ENCODE measurements at places on chromosomes 1 and 21.

- DNase-seq: no peak
- no peaks in the 10 kb centered on the region for H3K36me3 ChIP-seq
- peaks cover 80% of the 10 kb centered on the region for H3K27me3 ChIP-seq
- no peaks in the 10 kb centered on the region for H3K4me1 ChIP-seq
Measured at GRCh38 chr1:167043752-167044488, 46.3 kb downstream of the GPA33 start.

- no peaks in the 10 kb centered on the region for H3K4me1 ChIP-seq
- no peaks in the 10 kb centered on the region for H3K36me3 ChIP-seq
- no peak overlapping the region for H3K4me3 ChIP-seq
- no peak overlapping the region for H3K27ac ChIP-seq
Measured at GRCh38 chr21:44887807-44888580, 14.5 kb upstream of the PTTG1IP start.

- peaks cover 2% of the 10 kb centered on the region for H3K36me3 ChIP-seq
- no peak for DNase-seq
- H3K4me1 ChIP-seq: peaks cover 3% of the 10 kb centered on the region
- no peaks in the 10 kb centered on the region for H3K27me3 ChIP-seq
Measured at GRCh38 chr1:56424744-56425493, 154.4 kb downstream of the PLPP3 start.

GRCh38 chr1:79042117-79042516 is 35.6 kb upstream of the ADGRL4 start:
- no peak overlapping the region for H3K4me3 ChIP-seq
- no peaks in the 10 kb centered on the region for H3K36me3 ChIP-seq
- H3K4me1 ChIP-seq: peaks cover 33% of the 10 kb centered on the region
- peak overlapping the region; percentile 82 for H3K27ac ChIP-seq
- H3K27me3 ChIP-seq: no peaks in the 10 kb centered on the region

- H3K36me3 ChIP-seq: no peaks in the 10 kb centered on the region
- peak overlapping the region; percentile 53 for H3K27ac ChIP-seq
- no peak overlapping the region for H3K4me3 ChIP-seq
- H3K27me3 ChIP-seq: no peaks in the 10 kb centered on the region
- H3K4me1 ChIP-seq: peaks cover 53% of the 10 kb centered on the region
Measured at GRCh38 chr1:116855773-116856201, 53.9 kb upstream of the PTGFRN start.

DNA sequence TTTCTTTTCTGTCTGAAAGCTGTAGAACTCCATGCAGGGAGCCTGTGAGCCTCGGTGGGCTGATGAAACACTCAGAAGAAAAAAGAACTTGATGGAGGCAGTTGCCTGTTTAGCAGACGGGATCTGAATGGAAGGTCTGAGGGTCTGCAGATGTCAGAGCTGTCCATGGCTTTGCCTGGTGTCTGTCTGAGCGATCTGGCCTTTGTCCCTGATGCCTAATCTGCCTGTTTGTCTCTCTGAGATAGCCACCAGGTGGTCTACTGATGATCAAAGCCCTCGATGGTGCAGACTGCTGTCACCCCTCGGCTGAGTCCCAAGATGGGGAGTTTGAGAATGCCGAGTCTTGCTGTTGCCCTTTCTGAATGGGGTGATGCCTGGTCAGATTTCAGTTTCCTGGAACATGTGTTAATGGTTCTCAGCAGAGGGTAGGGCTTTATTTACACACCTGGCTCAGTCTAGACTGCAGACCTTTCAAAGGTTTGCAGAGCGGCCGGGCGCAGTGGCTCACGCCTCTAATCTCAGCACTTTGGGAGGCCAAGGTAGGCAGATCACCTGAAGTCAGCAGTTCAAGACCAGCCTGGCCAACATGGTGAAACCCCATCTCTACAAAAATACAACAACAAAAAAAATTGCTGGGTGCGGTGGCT is 90.4 kb downstream of the KIF26B start:
- H3K27ac ChIP-seq: no peak overlapping the region
- H3K27me3 ChIP-seq: no peaks in the 10 kb centered on the region
- no peak overlapping the region for H3K4me3 ChIP-seq
- no peaks in the 10 kb centered on the region for H3K36me3 ChIP-seq
- H3K4me1 ChIP-seq: no peaks in the 10 kb centered on the region

DNA sequence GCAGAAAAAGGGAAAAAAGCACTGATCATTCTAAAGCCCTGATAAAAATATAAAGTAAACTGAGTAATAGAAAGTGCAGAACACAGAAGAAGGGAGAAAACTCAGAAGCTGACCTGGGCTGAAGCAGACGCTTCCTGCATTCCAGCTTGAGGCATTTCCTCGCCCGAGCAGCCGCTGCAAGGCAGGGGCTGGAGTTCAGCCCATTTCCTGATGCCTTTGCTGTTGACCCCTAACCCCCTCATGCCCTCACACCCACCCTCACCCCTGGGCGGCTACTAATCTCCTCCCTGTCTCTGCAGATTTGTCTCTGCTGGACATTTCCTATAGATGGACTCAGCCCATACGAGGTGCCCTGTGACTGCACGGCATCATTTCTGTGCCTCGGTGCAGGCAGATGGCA is 227.8 kb downstream of the NPHP4 start:
- H3K4me3 ChIP-seq: no peak overlapping the region
- H3K27ac ChIP-seq: no peak overlapping the region
- H3K36me3 ChIP-seq: no peaks in the 10 kb centered on the region

- peak overlapping the region; percentile 80 for H3K27ac ChIP-seq
- peaks cover 5% of the 10 kb centered on the region for H3K27me3 ChIP-seq
- DNase-seq: no peak
- H3K4me1 ChIP-seq: peaks cover 43% of the 10 kb centered on the region
- H3K4me3 ChIP-seq: no peak overlapping the region
Measured at GRCh38 chr1:112388436-112388835, 7.6 kb upstream of the CTTNBP2NL start.

DNA sequence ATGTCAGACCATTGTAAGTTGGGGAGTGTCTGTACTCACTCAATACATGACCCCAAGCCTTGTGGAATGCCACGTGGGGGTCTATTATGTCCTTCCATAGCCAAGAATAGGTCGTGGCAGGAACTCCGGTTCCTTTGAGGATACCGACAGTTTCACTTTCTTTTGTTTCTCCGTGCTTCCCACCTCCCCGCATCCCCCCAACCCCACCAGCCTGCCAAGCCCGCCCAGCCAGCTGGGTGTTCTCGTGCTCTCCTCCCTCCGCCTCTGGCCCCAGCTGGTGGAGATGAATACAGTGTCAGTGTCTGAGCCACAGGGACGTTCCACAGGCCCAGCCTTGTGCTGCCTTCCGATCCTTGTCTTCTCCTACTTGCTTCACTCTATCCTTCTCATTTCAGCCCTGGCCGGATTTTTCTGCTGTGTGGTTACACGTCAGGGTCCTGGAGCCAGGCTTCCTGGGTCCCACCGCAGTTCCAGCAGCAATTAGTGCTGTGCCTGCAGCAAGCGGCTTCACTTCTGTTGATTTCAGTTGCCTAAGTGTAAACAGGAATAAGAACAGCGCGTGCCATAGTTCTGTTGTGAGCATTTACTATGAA is 4.1 kb upstream of the AGTRAP start:
- peak overlapping the region; percentile 50 for H3K4me3 ChIP-seq
- no peaks in the 10 kb centered on the region for H3K27me3 ChIP-seq
- DNase-seq: no peak
- H3K4me1 ChIP-seq: peaks cover 13% of the 10 kb centered on the region
- H3K36me3 ChIP-seq: no peaks in the 10 kb centered on the region
- peak overlapping the region; percentile 64 for H3K27ac ChIP-seq

- peak overlapping the region; percentile 86 for H3K27ac ChIP-seq
- H3K4me3 ChIP-seq: no peak overlapping the region
- H3K4me1 ChIP-seq: peaks cover 55% of the 10 kb centered on the region
- DNase-seq: no peak
Measured at GRCh38 chr1:156489166-156489934, 11.2 kb downstream of the MEF2D start.

GRCh38 chr1:17437580-17438317 is 1.7 kb downstream of the RCC2 start:
- peaks cover 44% of the 10 kb centered on the region for H3K4me1 ChIP-seq
- no peaks in the 10 kb centered on the region for H3K27me3 ChIP-seq
- peak overlapping the region; percentile 77 for H3K4me3 ChIP-seq
- peaks cover 10% of the 10 kb centered on the region for H3K36me3 ChIP-seq
- no peak for DNase-seq
- H3K27ac ChIP-seq: peak overlapping the region; percentile 76

DNA sequence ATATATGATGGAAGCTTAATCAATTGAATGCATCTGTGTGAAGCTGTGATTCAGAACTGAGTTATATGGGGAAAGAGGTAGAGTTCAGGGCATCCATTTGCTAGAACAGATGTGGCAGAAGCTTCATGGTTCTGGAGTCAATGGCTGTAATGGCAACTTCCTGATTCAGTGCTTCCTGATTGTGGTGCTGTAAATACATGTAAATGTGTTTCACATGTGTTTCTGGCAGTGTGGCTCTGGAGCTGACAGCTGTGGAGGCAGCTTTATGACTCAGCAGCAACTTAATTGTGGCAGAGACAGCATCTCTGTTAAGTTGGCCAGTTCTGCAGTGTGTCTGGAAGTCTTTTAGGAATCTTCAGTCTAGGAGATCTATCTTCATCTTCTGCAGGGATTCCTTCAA is 226.6 kb upstream of the ZRANB2 start:
- H3K4me3 ChIP-seq: no peak overlapping the region
- no peaks in the 10 kb centered on the region for H3K36me3 ChIP-seq
- H3K27ac ChIP-seq: no peak overlapping the region
- DNase-seq: no peak
- H3K4me1 ChIP-seq: no peaks in the 10 kb centered on the region

GRCh38 chr1:43912607-43913006 is 21.0 kb upstream of the ARTN start:
- H3K27ac ChIP-seq: peak overlapping the region; percentile 71
- no peaks in the 10 kb centered on the region for H3K27me3 ChIP-seq
- DNase-seq: no peak
- H3K36me3 ChIP-seq: peaks cover 4% of the 10 kb centered on the region

GRCh38 chr1:29579821-29580425 is 343.6 kb downstream of the PTPRU start:
- no peak overlapping the region for H3K27ac ChIP-seq
- H3K4me3 ChIP-seq: no peak overlapping the region
- no peaks in the 10 kb centered on the region for H3K36me3 ChIP-seq

GRCh38 chr1:36533897-36534296 is 51.2 kb upstream of the CSF3R start:
- peaks cover 14% of the 10 kb centered on the region for H3K27me3 ChIP-seq
- no peaks in the 10 kb centered on the region for H3K36me3 ChIP-seq
- H3K4me3 ChIP-seq: no peak overlapping the region

GRCh38 chr1:93680076-93680419 is 1.6 kb downstream of the BCAR3 start:
- peaks cover 34% of the 10 kb centered on the region for H3K4me1 ChIP-seq
- H3K27ac ChIP-seq: peak overlapping the region; percentile 89
- peak overlapping the region; percentile 89 for H3K4me3 ChIP-seq

GRCh38 chr1:183040547-183040971 is 17.3 kb downstream of the LAMC1 start:
- no peak for DNase-seq
- H3K27ac ChIP-seq: peak overlapping the region; percentile 95
- H3K4me1 ChIP-seq: peaks cover 83% of the 10 kb centered on the region
- peaks cover 9% of the 10 kb centered on the region for H3K36me3 ChIP-seq

GRCh38 chr21:15333951-15334350 is 269.2 kb upstream of the NRIP1 start:
- no peak overlapping the region for H3K4me3 ChIP-seq
- DNase-seq: no peak
- H3K27me3 ChIP-seq: no peaks in the 10 kb centered on the region
- H3K4me1 ChIP-seq: no peaks in the 10 kb centered on the region
- H3K27ac ChIP-seq: no peak overlapping the region

DNA sequence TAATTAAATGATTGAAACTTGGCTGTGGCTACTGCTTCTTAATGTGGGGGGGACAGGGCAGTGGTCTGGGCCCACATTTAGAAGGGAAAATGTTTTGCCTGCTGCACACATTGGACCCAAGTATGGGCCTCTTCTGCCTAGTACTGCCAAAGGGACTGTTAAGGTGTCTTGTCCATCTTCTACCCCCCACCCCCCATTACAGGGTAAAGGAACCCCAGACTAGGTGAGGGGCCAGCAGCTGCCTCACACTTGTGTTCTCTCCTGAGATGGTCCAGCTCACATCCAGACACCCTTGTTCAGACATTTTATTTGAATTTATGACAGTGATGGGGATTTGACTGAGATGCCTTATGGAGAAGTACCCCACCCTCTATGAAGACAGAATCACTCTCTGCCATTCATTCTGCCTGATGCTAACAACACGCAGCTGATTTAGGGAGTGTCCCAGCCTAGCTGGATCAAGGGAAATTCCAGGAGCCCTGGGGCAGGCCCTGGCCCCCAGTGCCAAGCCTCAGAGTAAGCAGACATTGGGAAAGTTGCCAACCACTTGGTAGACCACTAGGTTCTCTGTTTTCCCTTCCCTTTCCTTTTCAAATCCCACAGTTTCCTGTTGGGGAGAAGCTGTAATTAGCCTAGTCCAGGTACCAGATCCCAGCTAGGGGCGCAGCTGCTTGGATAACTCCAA is 42.1 kb downstream of the YARS1 start:
- no peak for DNase-seq
- H3K27me3 ChIP-seq: no peaks in the 10 kb centered on the region
- peaks cover 35% of the 10 kb centered on the region for H3K36me3 ChIP-seq
- H3K27ac ChIP-seq: peak overlapping the region; percentile 88
- peaks cover 41% of the 10 kb centered on the region for H3K4me1 ChIP-seq
- no peak overlapping the region for H3K4me3 ChIP-seq

DNA sequence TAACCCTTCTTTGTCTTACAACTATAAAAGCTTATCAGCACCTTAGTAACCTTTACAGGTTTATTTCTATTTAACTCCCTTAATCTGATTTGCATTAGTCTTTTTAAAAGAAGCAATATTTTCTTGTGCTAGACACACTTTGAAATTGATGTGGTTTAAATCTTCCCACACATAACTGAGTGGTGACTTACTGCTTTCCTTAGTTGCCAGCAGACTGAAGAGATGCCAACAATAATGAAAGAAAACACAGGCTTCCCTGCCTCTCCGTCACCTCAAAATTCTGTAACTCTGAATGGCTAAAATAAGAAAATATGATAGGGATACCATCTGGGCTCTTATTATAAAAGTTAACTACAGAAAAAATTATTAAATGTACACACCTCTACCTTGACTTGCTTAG is 196.8 kb downstream of the PTBP2 start:
- no peak for DNase-seq
- H3K27ac ChIP-seq: no peak overlapping the region
- no peak overlapping the region for H3K4me3 ChIP-seq
- H3K4me1 ChIP-seq: peaks cover 18% of the 10 kb centered on the region
- peaks cover 7% of the 10 kb centered on the region for H3K36me3 ChIP-seq

DNA sequence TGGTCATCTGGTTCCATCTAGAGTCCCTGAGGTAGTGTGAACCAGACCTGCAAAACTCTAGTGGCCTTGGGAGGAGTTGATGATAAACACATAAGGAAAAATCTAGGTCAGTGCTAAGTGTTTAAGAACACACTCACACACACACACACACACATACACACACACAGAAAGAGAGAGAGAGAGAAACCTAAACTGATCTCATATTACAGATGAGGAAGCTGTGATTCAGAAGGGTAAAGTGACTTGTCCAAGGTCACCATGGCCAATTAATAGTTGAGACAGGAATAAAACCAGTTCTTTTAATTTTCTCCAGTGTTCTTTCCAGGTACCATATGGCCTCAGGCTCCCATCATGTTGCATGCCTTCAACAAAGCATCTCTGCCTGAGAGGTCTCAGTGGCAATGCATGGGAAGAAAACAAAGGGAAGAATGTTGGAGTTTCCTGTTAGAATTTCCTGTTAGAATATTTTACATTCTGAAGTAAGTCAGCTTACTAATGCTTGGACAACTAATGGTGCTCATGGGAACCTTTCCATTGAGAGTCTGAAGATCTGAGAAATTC is 77.3 kb upstream of the TSPAN2 start:
- H3K36me3 ChIP-seq: no peaks in the 10 kb centered on the region
- H3K27ac ChIP-seq: peak overlapping the region; percentile 64
- H3K27me3 ChIP-seq: no peaks in the 10 kb centered on the region
- no peak for DNase-seq
- peaks cover 45% of the 10 kb centered on the region for H3K4me1 ChIP-seq

All from osteocyte (in vitro differentiated cells).